Iris pigment epithelial cell (primary cell): ENCODE measurements at places on chromosomes 7 and 10.

DNA sequence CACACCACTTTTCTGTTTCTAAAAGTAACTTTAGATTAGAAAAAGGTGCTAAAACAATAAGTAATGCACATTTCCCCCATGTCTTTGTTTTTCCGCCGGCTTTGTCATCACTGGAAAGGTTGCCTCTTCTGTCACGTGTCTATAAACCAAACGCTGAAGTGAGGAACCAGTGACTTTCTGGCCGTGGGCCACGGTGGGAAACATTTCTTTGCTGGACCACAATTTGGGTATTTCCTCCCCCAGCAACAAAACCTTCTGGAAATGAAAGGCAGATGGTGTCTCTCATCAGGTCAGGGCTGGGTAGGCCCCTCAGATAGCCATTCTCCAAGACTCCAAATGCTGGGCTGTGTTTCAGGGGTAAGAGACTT, 174.5 kb downstream of the SH3PXD2A start:
- no peak for DNase-seq

DNA sequence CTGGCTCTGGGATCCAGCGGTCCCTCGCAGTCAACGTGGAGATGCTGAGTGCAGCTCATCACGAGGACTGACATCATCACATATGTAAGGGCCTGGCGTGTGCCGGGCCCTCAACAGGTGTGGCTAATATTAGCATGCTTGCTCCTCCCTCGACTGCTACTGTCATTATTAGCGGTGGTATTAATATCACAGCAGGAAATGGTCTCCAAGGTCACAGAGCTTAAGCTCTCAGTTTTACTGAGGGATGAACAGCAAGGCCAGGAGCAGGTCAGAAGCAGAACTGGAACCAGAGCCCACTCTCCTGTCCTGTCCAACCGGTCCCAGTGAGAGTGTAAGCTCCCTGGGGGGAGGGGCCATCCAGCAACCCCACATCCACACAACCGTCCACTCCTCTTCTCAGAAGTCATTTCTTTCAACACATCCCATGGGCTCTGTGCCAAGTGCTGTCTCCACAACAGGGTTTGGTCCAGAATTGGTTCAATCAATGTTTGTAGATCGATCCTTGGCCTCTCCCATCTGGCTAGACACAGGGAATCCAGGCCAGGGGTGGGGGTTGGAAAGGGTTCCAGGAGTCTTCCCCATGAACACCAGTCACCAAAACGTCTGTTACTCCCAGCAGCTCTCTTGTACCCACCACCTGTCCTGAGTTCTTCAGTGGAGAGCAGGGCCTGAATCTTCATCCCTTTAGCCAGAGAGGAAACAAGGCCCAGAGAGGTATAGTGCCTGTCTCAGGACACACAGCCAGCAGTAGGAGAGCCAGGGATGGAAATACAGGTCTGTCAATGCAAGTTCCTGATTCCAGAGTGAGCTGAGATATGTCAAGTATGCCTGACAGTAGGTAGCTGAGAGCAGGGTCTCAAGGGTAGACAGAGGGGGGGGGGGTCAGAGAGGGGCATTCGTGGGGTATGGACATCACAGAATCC, 45.3 kb upstream of the ZMIZ1 start:
- DNase-seq, result peak; percentile 24

DNA sequence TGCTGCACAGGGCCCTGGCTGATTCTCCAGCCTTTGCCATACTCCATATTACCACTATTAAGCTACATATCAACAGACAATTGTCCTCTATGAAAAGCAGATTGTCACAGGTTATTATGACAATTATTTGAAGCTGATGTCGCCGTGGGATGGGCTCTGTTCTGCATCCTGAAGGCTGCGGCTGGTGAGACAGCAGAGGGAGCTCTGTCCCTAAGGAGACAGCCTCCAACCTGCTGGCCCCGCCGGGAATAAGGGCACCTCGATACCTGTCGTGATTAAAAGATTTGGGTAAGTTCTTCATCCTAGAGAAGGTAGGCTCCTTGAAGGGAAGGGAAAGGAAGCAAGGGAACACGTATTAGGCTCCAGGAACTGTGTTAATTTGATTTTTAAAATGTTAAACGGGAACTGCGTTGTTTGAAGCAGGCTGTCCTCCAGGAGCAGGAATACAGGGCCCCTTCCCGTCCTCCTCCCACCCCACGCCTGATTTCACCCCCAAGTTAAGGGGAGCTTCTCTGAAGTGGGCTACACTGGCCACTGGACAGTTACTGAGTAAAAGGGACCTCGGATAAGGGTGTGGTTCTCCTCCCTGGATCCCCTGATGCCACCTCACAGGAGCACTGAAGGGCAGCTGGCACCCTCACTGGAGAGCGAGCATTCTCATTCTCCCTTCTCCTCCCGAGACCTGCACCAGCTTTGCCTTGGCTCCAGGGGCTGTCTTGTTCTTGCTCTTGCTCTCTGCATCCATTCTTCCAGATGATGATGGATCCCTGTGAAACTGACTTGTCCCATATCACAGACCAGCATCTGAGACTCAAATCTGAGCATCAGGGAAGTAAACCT, 11.8 kb upstream of the TIAL1 start:
- DNase-seq, result peak; percentile 30

DNA sequence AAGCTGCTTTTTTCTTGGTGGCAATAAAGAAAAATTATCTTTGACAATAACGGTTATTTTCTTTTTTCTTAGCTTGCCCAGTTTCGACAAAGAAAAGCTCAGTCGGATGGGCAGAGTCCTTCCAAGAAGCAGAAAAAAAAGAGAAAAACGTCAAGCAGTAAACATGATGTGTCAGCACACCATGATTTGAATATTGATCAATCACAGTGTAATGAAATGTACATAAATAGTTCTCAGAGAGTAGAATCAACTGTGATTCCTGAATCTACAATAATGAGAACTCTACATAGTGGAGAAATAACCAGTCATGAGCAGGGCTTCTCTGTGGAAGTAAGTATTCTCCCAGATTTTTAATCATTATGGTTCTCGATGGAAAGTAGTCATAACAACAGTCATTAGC, 33.0 kb downstream of the AKAP9 start:
- DNase-seq, result no peak

DNA sequence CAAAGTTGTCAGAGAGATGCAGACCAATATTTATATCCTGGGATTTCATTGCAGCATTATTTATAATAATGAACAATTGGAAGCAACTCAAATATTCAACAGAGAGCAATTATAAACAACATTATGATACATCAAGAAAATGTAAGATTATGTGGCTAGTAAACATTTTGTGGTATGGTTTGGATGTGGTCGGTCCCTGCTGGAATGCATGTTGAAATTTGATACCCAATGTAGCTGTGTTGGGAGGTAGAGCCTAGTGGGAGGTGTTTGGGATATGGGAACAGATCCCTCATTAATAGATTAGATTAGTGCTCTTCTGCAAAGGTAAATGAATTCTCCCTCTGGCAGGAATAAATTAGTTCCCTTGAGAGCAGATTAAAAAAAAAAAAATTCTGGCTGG, 350.9 kb downstream of the ANKRD30A start:
- DNase-seq, result no peak

DNA sequence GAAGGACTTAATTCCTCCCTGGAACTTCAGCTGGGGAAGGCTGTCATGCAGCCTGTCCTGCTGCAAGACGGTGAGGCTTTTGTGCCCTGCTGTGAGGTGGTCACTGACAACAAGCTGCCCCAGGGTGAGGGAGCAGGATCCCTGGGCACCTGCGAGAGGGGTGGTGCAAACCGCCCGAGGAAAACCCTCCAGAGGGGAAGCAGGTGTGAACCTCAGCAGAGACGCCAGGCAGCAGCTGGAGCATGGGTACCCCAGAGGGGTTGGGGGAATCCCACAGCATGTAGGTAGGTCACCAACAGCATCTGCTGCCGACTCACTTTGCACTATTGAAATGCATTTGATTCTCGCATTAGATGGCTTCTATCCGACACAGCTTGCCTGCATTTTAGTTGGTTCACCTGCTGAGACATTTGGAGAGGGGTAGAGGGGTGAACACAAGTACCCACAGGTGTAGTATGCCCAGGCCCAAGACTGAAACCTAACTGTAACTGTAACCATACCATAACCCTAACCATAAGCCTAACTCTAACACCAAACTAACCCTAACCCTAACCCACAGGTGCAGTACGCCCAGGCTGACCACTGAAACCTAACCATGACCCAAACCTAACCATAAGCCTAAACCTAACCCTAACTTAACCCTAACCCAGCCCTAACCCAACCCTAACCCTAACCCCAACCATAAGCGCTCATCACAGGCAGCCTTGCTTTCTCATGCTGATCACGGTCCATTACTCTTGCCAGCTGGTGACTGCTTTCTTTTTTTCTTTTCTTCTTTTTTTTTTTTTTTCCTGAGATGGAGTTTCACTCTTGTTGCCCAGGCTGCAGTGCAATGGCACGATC, 85.9 kb downstream of the ELFN1 start:
- no peak for DNase-seq

DNA sequence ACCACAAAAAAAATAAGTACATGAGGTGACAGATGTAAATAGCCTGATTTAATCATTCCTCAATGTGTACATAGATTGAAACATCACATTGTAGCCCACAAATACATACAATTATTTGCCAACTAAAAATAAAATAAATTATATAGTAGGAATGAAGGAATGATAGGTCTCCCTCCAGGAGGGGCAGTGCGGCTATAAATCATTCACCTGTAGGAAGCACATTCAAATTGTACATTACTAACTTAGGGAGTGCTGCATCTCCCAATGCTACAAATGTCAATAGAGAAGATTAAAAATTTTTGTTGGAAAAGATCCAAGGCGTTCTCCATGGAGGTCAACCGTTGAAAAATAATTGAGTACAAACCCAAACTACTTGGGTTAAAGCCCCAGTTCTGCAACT, 4.2 kb downstream of the KBTBD2 start:
- no peak for DNase-seq

- peak; percentile 70 for DNase-seq
These were observed 785 bp downstream of the WDR86 start for GRCh38 chr7:151408839-151409666.

- DNase-seq, result no peak
These were observed 96.4 kb upstream of the MDFIC start for GRCh38 chr7:114825423-114825951.

DNA sequence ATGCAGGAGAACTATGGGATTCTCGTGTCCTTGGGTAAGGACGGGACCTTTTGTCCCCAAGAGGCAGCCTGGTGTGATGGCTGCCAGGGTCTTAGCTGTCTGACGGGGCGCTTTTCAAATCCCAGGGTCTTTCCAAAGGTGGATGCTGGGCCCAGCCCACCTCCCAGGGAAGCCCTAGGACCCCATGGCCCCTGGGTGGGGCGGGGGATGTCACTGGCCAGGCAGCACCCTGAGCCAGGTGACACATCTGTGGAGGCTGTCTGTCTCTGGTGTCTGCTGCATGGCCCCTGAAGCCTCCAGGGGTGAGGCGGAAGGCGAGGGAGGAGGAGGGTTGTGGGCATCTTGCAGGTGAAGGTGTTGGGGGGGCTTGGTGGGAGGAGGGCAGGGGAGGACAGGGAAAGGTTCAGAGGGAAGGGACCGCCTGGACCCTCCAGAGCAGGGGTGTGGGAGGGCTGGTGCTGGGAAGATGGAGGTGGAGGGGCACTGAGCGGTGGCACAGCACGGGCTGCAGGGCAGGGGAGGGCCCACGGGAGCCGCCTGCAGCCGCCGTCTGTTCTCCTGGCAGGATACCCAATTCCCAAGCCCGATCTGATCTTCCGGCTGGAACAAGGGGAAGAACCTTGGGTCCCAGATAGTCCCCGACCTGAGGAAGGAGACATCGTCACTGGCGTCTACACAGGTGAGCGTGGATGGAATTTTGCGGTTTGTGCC, 7.0 kb downstream of the ZNF316 start:
- DNase-seq, result no peak

DNA sequence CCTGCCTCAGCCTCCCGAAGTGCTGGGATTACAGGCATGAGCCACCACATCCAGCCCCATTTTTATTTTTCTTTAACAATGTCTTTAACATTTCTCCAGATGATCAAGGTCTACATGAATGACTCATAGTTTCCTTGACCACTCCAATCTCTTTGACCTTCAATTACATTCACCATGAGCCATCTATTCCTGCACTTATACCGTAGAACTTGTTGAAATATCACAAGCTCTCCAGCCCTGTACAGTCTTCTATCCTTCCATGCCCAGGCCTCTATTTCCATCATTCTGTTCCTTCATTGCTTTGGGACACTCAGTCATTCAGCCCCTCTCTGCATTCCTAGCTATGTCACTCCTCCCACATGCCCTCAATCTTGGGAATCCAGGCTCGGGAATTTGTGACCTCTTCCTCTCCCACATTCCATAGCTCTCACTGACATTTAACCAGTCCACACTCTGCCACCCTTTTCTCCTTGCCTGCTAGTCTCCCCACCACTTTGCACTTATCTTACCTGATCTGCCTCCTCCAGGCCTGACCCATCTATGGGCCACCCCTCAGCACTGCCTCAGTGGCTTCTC, 151.8 kb upstream of the STK17A start:
- peak; percentile 68 for DNase-seq

DNA sequence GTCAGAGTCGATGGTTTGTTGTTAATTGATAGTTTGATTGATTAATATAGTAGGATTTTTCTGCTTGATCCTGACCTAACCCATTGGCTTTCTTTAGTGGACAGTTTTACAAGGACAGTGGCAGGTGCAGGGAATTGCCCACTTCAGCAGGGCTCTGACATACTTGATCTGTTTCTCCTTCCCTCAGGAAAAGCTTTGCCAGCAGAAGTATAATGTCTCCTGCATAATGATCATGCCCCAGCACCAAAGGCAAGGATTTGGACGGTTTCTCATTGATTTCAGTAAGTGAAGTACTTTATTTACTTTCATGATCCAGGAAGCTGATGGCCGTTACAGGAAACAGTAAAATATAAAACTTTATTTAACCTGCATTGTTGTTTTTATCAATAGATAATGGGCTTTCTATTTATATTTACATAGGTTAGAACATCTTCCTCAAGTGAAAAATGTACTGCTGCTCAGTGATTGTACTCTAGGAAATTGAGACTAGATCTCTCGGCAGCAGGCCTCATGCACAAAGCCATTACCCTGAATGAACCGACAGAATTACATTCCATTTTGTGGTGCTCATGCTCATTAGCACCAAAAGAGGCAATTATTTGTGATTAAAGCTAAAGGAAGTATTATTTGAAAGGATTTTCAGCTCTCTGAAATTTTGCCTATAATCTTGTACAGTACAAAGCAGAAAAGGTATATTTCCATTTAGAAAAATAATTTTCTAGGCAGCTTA, 122.5 kb upstream of the SAMD8 start:
- DNase-seq, result no peak
